Skin of body (tissue), 3 donors: ENCODE measurements at places on chromosomes 5 and 9. TPM values are rescaled to one million over a fixed set of nuclear protein-coding genes. Genes with fewer than 3 reads are reported as not detected.

Gene SLC25A2
- total RNA-seq = 1.4 TPM

Gene MAPKAP1
- 35.2 TPM for total RNA-seq

DNA sequence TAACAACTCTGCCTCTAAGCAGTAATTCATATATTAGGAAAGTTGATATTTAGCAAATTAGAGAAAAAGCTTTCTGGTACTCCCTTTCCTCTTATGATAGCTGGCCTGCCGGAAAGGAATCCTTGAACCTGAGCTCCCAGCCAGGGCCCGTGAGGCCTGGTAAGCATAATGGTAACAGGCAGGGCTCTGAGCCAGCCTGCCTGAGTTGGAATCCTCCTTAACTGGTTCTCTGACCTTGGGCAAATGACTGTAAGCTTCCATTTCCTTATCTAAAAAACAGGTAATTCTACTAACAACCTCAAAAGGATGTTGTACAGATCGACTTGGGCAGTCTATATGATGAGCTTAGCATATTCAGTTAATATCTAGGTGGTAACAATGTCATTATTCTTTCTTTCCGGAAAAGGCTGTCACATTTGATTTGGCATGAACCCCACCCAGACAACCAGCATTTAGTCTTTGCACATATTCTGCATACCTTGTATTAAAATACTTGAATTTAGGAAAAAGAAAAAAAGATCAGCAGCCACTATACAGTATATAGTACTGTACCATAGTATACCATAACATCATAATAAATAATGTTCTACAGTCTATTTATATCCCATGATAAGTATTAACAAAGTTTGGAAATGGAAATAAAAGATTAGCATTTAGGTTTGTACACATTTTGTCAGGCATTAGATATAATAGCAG lies 55.7 kb upstream of the MAP3K1 start:
- no peak for DNase-seq

DNA sequence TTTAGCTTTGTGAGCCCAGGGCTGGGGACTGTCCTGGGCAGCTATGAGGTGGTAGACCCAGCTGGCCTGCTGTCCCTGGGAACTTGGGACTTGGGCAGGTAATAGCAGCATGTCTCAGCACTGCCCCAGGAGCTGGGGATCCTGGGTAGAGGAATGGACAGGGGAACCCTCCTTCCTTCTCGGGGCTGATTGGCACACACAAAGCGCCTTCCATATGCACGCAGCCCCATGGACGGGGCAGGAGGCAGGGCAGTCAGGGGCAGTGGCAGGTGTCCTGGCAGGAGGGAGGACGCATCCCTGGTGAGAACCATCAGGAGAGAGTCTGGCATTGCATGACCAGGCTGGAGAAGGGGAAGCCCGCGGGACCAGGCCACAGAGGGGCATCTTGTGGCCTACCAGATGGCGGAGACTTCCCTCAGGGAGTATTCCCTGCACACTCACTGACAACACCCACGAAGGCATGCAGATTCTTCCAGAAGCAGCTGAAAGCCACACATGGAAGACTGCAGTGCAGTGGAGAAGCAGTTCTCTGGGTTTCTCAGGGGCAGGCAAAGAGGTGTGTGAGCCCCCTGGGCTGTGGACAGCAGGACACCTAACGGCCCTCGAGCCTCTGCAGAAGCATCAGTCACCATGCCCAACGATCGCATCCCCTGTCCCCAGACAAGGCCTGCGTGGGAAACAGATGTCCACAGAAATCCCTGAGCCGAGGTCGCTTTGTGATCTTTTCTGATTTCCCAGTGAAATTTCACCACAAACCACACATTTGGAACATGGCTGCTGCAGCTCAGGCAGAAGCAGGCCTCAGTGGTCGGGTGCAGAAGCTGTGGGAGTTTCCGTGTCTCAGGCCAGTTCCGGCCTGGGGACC lies 7.0 kb upstream of the NKD2 start:
- no peak for DNase-seq

DNA sequence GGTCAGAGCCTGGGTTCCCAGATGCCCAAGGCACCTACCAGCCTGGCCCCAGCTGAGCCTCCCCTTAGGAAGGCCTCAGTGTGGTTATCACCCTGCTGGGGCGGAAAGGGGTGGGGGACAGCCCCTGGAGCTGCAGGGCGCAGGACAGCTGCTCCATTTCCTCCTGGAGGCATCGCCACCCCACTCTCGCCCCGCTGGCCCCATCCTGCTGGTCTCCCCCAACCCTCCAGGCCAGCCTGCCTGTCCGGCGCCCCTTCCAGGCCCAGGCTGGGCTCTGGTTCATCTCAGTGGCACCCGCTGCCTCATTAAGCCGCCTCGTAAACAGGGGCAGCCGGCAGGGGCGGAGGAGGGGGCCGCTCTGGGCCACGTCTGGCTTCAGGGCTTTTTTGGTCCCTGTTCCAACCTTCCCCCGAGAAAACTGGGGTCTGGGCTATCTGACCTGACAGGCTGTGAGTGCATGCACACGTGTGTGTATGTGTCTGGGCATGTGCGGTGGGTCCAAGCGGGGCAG lies 30.8 kb upstream of the ENHO start:
- DNase-seq = no peak

- DNase-seq = no peak
Measured at GRCh38 chr5:115398719-115399118, 102.3 kb upstream of the CCDC112 start.

- DNase-seq = no peak
Measured at GRCh38 chr9:91177081-91177480, 184.6 kb downstream of the AUH start.

DNA sequence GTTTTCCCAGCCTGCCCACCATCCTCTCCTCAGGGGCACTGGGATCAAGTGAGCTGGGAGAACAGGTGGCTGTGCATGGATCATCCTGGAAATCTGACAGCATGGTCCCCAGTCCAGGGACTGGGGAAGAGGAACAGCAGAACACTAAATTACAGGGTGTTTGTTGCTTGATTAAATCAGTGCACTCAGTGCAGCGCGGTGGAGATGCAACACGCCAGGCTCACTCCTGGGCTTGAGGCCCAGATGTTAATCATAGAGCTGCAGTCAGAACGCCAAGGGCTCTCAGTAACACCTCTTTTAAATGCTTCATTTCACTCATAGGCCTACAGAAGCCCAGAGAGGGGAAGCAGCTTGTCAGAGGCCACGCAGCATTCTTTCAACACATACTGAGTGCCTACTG lies 14.2 kb upstream of the LARP1 start:
- DNase-seq = peak; percentile 37
